ENCODE measurements at places on chromosomes 5 and 9.

- DNase-seq, result no peak
Observed at GRCh38 chr9:129871046-129871445, 35.8 kb downstream of the USP20 start.

DNA sequence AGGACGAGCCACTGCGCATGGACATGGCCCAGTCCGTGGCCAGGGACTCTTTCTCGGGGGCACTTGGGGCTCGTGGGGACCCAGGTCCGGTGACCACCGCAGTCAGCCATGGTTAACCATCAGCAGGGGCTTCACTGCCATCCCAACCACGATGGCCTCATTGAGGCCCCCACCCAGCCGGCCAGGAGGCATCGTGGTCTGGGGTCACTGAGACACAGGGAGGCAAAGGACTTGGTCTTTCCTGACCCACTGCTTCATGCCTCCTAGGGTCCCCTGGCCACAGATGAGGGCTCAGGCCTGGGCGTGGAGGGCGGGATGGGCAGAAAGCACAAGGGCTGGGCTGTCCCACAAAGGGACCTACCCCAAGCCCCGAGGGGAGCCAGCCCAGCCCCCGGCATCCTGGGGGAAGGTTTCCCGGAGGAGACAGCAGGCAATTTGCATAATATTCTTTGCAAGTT is 6.6 kb downstream of the NACC2 start:
- DNase-seq, result no peak

GRCh38 chr9:121449786-121450185 is 49.9 kb downstream of the GGTA1 start:
- no peak for DNase-seq

GRCh38 chr5:175385691-175386362 is 58.2 kb downstream of the DRD1 start:
- no peak for DNase-seq

- no peak for DNase-seq
Observed at GRCh38 chr5:76634661-76635060, 11.5 kb upstream of the F2RL2 start.

DNA sequence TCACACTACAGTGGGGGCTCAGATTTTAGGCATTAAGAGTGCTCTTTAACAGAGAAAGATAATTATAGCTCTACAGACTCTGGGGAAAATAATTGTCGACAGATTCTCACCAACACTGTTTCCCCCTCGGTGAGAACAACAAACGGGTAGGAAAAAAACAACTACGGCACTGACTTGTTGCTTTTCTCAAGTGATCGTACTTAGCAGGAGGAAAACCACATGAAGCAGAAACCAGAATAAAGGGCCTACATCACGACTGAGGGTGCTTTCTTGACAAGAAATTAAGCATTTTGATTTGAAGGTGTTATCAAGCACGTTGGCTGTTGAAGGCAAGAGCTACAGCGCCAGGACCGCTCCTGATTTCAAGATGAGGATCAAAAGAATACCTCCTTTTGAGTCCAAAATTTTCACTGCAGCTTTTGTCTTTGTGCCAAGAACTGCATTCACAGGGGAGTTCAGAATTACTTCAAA is 27.2 kb upstream of the CER1 start:
- DNase-seq, result no peak

DNA sequence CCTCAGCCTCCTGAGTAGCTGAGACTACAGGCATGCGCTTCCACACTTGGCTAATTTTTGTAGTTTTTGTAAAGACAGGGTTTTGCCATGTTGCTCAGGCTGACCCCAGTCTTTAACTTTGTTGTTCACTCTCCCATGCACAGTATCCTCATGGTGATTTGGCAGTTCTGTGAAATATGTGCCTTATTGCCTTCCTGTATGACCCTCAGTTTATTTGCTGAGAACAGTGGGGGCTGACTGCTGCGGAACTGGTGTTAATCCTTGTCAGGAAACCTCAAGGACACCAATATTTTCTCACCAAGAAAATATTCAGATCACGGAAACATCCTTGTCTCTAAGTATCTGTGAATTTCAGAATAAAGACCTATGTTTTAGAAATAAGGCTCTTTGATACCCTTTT is 287.8 kb downstream of the ARRDC3 start:
- no peak for DNase-seq

DNA sequence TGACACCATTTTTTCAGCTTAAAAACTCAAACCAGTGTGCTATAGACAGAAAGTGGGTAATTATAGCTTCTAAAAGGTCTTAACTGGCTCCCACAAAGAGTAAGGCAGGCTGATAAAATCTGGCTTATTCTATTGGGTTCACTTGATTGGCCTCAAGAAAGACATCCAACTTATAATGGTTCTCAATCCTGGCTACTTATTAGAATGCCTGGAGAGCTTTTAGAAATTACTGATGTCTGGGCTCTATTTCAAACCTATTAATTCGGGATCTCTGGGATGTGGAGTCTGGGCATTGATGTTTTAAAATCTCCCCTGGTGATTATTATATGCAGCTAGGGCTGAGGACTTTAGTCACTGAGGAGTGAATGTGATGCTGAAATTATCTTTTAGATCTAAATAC is 188.0 kb downstream of the TARS1 start:
- no peak for DNase-seq

- DNase-seq, result no peak
Observed at GRCh38 chr5:4533457-4534105, 606.5 kb upstream of the ADAMTS16 start.

DNA sequence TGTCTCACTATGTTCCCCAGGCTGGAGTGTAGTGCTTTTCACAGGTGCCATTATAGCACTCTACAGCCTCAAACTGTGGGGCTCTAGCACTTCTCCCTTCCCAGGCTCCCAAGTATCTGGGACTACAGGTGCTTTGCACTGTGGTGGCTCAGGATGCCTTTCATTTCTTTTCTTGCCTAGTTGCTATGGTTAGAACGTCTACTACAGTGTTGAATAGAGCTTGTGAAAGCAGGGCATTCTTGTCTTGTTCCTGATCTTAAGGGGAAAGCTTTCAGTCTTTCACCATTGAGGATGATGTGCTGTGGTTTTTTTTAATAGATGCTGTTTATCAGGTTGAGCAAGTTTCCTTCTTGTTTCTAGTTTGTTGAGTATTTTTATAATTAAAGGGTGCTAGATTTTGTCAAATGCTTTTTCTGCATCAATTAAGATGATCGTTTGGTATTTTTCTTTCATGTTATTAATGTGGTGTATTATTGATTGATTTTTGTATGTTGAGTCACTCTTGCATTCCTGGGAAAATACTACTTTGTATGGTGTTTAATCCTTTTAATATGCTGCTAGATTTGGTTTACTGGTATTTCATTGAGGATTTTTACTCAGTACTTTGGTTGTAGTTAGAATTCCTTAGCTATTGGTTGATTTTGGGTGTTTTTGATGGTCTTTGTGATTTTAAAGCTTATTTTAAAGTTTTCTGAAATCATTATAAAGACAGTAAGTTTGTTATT is 35.6 kb downstream of the GPBP1 start:
- no peak for DNase-seq

DNA sequence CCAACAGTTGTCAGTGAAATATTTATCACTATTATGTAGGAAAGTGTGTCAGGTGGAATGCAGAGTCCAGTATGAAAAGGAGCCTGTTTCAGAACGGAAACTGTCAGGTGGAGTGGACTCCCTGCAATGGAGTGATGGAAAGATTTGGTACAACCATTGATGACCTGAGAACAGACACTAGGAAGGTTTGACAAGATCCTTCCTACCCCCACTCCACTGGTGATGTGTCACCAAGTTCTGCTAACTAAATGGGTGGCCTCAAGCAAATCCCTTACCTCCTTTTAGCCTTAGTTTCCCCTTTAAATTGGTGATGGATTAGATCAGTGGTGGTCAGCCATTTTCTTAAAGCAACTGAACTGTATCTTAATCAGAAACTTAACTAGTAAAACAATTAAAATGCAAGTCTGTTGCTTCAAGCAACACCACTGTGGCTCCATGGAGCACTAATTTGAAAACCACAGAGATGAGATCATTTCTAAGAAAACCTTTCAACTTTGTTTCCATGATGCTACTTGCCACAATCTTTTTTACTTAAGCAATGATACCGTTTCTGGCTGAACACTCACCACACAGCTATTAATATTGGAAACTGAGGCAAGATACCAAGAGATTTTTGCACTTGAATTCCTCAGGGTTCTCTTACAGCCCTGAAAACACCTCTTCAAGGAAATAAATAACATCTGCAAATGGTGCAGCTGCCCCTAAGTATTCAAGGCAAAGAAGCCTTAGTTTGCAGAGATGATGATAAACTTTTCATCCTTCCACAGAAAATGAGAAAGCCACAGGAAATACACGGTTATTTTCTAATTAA is 140.6 kb downstream of the ERCC6L2 start:
- no peak for DNase-seq

- no peak for DNase-seq
Observed at GRCh38 chr5:125465703-125466102, 719.3 kb upstream of the ZNF608 start.

DNA sequence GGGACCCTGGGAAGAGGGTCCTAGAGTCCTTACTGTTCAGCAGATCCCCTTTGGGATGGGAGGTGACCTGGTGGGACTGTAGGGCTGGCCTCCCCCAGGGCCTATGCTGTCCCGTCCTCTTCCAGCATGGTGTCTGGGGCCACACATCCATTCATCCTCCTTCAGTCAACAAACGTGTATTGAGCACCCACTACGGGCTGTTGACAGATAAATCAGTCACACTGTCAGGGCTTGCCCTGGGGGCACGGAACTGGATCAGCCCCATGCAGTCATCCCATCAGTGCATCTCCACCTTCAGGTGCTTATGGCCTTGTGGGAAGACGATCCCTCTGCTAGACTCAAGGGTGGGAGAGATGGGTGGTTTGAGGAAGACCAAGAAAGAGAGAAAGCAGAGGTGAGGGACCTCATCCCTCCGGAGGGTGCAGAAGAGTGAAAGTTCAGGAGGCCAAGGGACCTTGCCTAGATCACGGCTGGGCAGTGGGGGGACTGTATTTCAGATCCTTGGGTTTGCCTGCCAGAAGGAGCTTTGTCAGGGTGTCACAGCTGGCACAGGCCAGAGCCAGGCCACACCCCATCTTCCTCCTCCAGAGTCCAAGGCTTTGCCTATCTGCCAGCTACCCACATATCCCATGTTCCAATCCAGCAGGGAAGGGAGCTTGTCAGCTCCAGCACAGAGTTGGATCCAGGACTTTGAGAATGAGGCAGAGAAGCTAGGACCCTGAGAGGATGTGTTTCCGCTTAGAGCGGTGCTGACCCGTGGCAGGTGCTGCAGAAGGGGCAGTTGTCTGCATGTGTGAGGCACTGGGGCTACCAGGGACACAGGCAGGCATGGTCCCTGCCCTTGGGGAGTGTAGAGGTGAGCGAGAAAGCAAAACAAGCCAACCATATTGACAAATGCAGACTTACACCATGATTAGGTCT is 30.5 kb downstream of the COL27A1 start:
- no peak for DNase-seq

DNA sequence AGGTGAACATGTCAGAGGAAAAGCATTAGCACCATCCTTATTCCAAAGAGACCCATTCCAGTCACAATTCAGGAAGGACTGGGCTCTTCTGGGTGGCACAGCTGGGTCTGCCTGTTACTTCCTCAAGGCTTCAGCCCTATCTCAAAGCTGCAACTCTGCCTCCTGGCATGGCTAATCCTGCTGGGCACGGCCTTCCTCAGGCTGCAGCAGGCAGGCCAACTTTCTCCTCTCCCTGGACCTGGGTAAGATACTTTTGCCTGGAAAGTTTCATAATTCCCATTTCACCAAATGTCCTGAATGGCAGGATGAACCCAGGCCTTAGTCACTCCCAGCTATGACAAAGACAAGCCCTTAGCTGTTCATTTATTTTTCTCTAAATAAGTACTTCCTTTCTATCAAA is 50.1 kb downstream of the MACROH2A1 start:
- no peak for DNase-seq

- no peak for DNase-seq
Observed at GRCh38 chr5:138305797-138306196, 25.8 kb downstream of the CDC25C start.

DNA sequence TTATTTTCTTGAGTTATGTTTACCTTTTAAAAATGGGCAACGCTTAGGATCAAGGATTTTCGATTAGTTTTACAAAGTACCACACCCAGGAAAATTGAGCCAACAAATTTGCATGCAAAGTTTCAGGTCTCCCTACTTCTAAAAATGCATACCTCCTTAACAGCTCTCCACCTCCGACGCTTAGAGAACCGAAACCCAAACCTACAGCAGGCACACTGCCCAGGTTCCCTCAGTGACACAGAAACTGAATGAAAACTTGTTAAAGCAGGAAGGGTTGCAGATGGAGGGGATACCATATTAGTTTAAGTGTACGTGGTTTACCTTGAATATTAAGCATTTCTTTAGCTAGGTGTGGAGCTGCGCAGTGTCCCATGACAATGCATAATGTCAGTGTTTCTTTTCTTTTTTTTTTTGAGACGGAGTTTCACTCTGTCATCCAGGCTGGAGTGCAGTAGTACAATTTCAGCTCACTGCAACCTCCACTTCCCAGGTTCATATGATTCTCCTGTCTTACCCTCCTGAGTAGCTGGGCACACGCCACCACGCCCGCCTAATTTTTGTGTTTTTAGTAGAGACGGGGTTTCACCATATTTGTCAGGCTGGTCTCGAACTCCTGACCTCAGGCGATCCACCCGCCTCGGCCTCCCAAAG is 1.6 kb upstream of the SUB1 start:
- no peak for DNase-seq

DNA sequence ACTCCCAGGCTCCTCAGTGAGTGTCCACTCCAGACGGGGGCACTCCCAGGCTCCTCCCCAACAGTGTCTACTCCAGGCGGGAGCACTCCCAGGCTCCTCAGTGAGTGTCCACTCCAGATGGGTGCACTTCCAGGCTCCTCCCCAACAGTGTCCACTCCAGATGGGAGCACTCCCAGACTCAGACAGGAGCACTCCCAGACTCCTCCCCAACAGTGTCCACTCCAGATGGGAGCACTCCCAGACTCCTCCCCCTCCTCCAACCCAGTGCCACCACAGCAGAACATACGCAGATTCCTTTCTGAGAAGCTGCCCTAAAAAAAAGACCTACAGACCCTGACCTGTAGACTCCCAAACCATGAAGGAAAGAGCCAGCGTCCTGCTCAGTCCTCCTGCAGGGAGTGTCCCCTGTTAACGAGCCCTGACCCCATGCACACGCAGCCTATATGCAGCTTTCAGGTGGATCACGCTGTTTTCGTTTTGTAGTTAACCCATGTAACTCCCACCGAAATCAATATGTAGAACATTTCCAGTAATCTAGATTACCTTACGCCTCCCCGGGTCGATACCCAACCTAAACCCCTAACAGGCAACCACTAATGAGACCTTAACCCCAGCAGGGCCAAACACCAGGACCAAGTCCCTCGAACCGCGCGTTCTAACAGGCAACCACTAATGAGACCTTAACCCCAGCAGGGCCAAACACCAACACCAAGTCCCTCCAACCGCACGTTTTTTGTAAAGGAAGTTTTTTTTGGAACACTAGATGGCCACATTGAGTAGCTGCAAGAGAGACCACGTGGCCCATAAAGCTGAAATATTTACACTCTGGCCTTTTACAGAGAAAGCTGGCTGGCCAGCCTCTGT is 15.7 kb downstream of the PNPLA7 start:
- DNase-seq, result no peak

Data from T-helper 9 cell (primary cell).